ENCODE measurements at places on chromosomes 11 and 22.

DNA sequence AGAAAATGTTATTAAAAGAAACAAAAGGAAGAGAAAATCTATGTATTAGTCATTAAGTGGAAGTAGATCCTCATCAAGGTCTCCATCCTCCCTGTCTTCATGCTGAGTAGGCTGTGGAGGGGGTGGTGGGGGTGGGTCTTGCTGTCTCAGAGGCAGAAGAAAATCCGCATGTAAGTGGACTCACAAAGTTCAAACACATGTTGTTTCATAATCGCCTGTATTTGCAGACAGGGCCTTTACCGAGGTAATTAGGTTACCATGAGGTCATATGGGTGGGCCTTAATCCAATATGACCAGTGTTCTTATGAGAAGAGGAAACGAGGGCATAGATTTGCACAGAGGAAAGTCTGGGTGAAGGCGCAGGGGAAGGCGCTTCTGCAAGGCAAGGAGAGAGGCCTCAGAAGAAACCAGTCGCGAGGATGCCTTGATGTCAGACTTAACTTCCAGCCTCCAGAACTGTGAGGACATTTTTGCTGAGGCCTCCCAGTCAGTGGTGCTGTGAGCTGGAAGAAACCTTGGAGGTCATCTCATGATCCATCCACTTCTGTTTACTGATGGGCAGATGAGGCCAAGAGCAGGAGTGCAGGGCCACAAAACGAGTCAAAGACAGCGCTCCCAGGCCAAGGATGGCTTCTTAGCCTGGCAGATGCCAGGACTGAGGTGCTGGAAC, 49.3 kb upstream of the THY1 start:
- no peak for DNase-seq

- DNase-seq: no peak
These were observed 13.3 kb downstream of the FAM118A start for GRCh38 chr22:45322873-45323525.

DNA sequence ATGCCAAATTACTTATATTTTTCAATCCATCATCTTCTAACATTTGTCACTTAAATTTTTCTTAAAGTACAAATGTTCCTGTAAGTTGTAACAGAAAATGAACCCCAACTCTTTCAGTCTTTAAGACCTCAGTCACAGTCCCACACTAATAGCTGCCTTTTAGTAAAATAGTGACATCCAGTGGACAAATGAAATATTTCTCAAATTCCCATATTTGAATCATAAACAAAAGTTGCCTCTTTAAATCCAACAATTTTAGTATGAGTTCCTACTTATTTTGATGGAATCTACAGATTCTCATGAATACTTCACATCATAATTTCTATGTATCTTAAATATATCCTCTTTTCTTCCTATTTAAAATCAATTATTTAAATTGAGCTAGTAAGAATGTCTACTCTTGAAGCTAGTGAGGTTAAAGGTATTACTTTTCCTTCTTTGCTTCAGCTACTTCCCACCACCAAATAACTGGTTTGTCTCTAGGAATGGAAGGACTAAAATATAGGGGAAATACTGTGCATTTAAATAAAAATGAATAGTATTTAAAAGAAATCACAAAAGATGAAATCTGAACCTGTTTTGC, 9.2 kb downstream of the LIN7C start:
- DNase-seq: no peak

GRCh38 chr11:91653079-91653754, 571.4 kb upstream of the FAT3 start:
- no peak for DNase-seq

DNA sequence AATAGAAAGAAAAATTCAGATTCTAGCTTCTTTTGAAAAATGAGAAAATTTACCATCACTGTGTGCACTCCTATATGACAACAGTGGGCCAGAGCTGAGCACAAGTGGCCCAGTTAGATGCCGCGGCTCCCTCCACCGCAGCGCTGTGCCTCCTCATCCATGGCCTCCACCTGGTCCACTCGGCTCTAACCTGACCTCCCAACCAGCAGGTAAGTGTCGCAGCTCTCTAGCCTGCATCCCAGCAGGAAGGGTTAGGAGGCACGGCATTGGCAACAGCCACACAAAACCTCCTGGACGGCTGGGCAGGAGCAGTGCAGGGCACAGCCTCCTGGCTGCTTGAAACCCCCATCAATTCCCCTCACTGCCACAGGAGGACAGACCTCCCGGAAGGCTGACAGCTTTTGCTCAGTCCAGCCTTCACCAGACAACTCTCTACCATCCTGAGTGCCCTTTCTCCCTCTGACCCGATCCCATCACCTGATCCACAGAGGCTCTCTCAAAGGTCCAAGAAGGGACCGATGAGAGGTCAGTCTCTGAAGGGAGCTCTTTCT, 76.1 kb downstream of the RPL27A start:
- no peak for DNase-seq

DNA sequence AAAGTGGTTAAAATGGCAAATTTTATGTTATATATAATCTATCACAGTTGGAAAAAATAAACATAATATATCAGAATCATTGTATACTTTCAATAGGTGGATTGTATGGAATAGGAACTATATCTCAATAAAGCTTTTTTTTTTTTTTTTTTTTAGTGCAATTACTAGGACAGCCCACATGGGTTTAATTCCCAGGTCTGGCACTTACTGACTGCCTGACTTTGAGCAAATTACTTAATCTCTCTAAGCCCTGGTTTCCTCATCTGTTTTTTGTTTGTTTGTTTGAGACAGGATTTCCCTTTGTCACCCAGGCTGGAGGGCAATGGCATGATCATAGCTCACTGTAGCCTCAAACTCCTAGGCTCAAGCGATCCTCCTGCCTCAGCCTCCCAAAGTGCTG, 26.1 kb upstream of the BAIAP2L2 start:
- DNase-seq: no peak

All from NT2/D1 (cell line).